Stimulated activated CD4-positive, alpha-beta T cell treated with anti-CD3 and anti-CD28 coated beads, Interleukin-2, amount 100 ng/mL, for 24 hours (primary cell): ENCODE measurements at places on chromosomes 5 and 9.
A peak's percentile ranks its signal among the peaks of the same experiment; 100 is the strongest.

- no peak for DNase-seq
Observed at GRCh38 chr9:137530331-137530730, 19.9 kb downstream of the PNPLA7 start.

DNA sequence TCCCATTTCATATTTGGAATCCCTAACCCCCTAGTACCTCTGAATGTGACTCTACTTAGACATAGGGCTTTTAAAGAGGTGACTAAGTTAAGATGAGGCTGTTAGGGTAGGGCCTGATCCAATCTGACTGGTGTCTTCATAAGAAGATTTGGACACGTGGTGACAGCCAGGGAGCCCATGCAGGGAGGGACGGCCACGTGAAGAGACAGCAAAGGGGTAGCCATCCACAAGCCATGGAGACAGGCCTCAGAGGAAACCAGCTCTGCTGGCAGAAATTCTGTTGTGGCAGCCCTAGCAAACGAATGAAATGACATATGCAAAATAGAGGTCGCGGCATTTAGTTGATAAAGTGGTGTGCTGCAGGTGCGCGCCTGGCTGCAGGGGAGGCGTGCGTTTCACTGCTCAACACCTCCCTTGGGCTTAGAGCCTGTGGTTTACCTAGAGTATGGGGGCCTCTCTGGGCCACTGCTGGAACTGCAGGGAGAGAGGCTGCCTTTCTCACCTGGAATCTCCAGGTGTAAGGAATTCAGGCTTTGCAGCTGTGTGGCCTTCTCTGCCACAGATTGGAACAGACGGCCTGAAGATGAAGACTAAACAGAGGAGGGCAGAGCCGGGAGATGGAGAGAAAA is 7.1 kb upstream of the AFAP1L1 start:
- DNase-seq, result peak; percentile 43

- no peak for DNase-seq
Observed at GRCh38 chr5:173624282-173624681, 7.8 kb upstream of the BOD1 start.

DNA sequence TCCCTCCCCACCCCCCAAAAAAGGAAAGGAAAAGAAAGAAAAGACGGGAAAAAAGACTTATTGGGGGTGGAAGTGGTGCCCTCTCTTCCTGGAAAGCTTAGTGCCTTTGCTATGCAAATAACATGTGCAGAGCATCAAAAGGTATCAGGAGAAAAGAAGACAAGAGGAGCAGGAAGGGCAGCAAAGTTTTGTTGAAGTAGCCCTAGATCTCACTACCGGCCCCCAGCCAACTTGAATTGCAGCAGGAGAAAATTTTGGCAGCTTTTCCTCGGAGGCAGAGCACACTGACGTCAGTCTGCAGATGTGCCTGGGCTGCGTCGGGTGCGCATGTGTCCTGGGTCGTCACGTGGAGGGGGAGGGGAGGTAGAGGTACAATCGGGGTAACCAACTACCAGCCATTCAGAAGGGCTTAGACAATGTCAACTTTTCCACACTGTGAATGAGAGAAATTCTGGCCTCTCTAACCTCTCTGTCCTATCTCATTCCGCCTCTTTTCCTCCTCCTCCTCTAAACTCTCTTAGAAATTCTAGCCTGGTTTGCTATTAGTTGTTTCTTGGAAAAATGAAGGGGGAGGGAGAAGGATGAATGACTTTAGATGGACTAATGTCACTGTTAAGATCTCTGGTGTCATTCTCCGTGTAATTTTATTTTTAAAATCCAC is at the start of gene ADAMTS6:
Gene ADAMTS6, minus strand, starts transcription at position 286 of the 661 bp plus-strand sequence. CDS start 8,247 bp downstream, outside the sequence.
- peak; percentile 79 for DNase-seq

DNA sequence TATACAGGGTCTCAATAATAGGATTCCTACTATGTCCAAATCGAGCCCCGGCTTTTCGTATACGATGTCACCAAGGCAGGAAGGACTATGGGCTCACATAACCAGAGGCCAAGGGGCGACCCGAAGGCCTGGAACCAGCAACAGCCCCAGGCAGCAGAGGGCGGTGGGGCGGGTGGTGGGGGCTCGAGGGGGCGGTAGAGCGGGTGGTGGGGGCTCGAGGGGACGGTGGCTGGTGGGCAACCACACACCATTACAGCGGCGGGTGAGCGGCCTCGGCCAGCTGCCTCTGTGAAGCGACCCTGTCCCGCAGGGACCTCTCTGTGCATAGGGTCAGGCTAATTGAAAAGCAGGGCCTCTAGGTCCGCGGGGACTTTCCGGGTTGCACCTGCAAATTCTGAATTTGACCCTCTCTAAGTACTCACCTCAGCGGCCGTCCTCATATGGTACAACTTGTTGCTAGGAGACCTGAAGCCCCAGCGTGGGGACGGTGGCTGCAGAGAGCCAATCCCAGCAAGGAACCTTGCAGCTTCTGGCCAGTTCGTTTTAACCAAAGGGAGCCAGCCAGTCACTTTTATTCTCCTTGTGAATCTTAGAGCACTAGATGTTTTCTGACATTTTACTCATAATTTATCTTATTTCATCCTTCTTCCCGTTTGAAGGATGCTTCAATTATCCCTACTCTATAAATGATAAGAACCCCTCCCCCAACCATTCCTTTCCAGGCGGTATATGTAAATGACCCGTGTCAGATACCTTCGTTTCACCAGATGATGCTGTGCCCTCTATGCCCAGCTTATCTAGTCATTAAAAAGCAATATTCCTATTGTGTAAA is at the start of gene NME5:
Gene NME5, minus strand, starts transcription at position 480 of the 832 bp plus-strand sequence. CDS start 648 bp downstream, outside the sequence.
- no peak for DNase-seq

- DNase-seq, result no peak
Observed at GRCh38 chr5:17012289-17012688, 76.2 kb upstream of the MYO10 start.

DNA sequence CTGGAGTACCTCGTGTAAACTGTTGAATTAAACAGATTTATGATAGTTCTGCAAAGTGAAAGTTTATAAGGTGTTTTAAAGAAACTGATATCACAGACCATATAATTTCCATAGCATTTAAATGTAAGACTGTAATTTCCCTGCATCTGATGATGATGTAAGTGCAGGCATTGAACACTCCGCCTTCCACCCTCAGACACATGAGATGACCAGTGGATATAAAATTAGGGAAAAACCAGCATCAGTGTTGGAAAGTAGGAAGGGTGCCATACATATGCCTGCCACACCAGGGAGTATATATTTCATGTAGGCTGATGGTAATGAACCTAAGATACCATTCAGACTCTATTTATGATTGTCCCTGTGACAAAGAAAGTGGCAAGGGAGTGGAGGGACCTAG is 519.2 kb downstream of the ACTL7B start:
- no peak for DNase-seq

DNA sequence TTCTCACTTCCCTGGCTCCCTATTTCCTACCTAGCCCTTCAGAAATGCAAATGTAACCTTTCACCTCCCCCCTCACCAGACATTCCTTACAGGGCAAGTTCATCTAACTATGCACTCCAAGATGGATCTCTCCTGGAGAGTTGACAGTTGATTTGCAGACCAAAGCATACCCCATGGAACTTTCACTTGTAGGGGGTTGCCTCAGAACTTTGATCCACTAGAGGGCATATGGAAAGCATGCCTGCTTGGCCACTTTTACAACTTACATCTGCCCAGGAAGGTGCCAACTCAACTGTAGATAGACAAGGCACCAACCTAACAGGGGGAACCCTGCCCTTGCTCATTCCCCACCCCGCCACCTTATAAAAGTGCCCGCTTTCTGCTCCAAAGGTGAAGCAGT is 187.8 kb downstream of the NXNL2 start:
- DNase-seq, result no peak

GRCh38 chr5:16520841-16521240 is 55.2 kb upstream of the ZNF622 start:
- DNase-seq, result no peak

GRCh38 chr9:1522219-1522767 is 472.1 kb downstream of the DMRT2 start:
- no peak for DNase-seq

GRCh38 chr5:159749146-159749545 is 167.1 kb upstream of the ADRA1B start:
- DNase-seq, result no peak

DNA sequence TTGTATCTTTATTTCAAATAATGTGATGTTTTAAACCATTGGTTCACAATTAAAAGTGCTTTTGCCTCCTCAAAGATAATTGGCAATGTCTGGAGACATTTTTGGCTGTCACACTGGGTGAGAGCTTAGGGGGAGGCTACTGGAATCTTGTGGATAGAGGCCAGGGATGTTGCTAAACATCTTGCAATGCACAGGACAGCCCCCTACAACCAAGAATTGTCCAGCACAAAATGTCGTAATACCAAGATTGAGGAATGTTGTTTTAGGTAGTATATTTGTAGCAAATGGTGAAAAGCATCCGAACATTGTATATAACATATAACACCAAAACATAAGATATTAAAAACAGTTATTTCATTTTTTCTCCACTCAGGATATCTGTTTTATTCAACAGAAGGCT is 99.8 kb downstream of the SLC44A1 start:
- no peak for DNase-seq

DNA sequence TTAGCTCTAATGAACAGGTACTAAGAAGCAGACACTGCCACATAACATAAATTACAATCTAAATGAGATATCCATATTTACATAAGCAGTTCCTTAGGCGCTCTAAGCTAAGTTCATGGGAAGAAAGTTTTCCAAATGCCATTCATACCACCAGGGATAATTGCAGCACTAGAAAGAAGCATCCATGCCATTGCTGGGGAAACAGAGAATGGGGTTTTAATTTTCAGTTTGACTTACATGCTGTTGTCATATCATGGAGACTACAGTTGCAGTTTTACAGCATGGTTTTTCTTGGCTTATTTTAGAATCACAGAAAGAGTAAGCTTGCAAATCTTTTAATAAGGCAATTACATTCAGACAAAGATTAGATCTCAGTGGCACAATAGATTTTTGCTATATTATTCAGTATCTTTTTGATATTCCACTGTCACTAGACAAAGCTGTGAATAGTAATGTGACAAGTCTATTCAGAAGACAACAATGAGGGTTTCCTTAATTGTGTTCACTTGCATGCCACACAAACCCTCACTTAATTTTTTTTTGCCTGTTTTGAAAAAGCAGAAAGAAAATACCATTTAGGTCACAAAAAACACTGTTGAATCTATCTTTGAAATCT is 108.4 kb upstream of the ELAVL2 start:
- DNase-seq, result no peak

DNA sequence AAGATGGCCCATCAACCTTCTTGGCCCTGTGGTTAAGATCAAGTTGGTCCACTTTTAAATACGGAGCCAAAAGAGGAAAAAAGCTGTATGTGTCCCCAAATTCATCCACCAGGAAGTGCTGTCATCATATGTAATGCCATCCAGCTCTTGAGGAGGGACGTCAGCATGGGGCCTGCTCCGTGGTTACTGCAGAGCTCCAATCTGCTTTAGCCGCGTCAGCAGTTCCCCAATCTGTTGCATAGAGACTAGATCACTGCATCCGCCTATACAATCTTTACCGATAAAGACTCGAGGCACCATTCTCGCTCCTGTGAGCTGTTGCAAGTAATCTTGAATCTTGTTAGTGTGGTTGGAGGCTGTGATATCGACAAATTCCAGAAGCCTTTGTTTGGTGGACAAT is 65.7 kb downstream of the GABRA6 start:
- no peak for DNase-seq

- DNase-seq, result no peak
Observed at GRCh38 chr9:115978091-115978490, 175.5 kb upstream of the PAPPA start.

DNA sequence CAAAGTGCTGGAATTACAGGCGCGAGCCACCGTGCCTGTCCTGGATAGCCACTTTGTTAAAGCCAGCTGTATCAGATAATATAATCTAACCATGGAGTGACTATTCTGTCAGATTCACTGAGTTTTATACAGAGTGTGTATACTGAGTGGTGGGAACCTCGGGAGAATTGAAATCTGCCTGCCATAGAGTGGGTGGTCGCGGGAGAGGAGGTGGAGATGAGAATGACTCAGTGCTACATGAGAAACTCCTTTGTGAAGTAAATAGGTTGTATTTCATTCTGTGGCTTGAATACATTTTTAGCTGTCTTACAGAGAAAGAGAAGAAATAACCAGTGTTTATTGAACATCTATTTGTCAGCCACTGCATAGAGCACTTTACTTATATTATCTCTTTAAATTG is 26.4 kb downstream of the ATP6V0E1 start:
- peak; percentile 20 for DNase-seq

GRCh38 chr9:2130941-2131340 is 115.8 kb downstream of the SMARCA2 start:
- no peak for DNase-seq

DNA sequence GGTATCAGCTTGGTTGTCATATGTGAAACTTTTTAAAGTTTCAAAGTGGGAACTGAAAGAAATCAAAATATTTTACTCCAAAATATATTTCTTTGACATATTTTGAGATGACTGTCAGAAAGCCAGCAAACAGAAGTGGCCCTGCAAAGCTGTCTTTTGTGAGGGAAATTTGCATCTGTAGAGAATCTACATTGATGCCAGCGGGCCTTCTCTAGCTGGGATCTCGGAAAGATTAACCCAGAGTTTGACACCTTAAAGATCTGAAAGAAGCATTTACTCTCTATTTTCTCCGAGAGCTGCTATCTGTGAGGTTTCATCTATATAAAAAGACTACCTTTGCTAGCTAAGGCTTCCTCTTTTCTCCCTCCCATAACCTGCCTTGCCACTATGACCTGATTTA is 303.6 kb downstream of the FBXL17 start:
- DNase-seq, result no peak

DNA sequence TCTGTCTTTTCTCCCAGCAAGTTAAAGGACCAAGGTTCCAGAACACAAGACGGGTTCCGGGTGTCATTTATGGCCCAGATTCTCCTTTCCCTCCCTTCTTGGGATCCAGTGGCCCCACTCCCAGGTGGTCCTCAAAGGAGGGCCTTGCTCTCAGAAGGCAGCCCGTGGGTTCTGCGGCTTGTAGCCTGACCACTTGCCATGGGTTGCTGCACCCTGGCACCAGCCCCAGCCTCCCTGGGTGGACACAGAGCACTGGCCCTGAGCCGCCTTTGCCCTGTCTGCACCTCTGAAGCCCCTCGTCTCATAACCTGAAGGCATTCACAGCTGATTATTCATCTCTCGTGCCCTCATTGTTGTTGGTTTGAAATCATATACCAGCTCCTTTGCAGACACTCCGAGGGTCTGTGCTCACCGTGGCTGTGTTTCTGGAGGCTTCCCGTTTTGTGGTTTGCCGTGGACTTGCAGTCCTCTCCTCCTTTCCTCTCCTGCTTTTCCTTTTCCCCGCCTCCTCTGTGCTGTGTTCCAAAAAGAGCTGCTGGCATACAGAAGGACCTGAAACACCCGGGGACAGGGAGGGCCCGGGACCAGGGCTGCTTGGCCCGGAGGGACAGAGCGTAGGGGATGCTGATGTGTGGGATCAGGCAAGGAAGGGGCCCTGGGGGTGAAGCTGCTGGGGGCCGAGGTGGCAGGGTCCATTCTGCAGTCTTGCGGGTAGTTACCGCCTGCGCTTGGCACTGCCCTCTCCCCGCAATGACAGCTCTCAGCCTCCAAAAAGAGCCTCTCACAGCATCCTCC is 49.5 kb upstream of the FCN2 start:
- no peak for DNase-seq

DNA sequence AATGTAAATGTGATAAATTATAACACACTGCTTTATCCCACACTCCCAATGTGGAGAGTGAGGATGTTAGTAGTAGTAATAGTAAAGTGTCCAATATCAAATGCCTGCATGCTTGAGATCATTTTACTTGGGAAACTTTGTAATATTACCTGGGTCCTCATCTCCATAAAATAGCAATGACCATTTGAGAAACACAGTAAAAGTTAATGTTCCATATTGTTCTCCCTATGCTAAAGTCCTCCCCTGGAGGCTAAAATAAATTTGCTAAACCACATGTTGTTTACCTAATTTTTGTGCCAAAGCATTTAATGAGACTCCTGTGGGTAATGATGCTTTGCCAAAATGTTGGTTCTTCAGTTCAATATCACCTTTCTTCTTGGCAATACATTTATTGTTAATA is 291.2 kb downstream of the CDH10 start:
- no peak for DNase-seq
